ENCODE measurements at places on chromosomes 2 and 18. TPM values are rescaled to one million over a fixed set of nuclear protein-coding genes. Genes with fewer than 3 reads are reported as not detected.

NCOA1 gene
- total RNA-seq = 18.9 TPM

FOXI3 gene
- not detected for total RNA-seq

GORASP2 gene
- total RNA-seq = 58.7 TPM

WDR43 gene
- 47.6 TPM for total RNA-seq

CTNNA2 gene
- not detected for total RNA-seq

TBR1 gene
- under 0.01 TPM for total RNA-seq

SNTG2 gene
- total RNA-seq = not detected

MARCO gene
- total RNA-seq = not detected

GALNT3 gene
- total RNA-seq = 3.6 TPM

NEURL3 gene
- total RNA-seq = not detected

ERMN gene
- total RNA-seq = not detected

LPIN2 gene
- 27.2 TPM for total RNA-seq

GREB1 gene
- 0.13 TPM for total RNA-seq

PCARE gene
- not detected for total RNA-seq

GPAT2 gene
- total RNA-seq = 4.9 TPM

CAPN13 gene
- total RNA-seq = not detected

IL36RN gene
- not detected for total RNA-seq

MYL12B gene
- 258 TPM for total RNA-seq

TRPM8 gene
- not detected for total RNA-seq

RGPD6 gene
- total RNA-seq = 19.5 TPM

KCNG3 gene
- not detected for total RNA-seq

CPLX4 gene
- not detected for total RNA-seq

RAB31 gene
- total RNA-seq = 18.9 TPM

SCN2A gene
- 0.26 TPM for total RNA-seq

SLC40A1 gene
- 2.3 TPM for total RNA-seq
